ENCODE measurements at places on chromosomes 13 and 19.

- DNase-seq, result no peak
Observed at GRCh38 chr19:11092181-11092538, 2.9 kb downstream of the LDLR start.

- DNase-seq, result no peak
Observed at GRCh38 chr13:21256351-21256761, 79.9 kb downstream of the MRPL57 start.

DNA sequence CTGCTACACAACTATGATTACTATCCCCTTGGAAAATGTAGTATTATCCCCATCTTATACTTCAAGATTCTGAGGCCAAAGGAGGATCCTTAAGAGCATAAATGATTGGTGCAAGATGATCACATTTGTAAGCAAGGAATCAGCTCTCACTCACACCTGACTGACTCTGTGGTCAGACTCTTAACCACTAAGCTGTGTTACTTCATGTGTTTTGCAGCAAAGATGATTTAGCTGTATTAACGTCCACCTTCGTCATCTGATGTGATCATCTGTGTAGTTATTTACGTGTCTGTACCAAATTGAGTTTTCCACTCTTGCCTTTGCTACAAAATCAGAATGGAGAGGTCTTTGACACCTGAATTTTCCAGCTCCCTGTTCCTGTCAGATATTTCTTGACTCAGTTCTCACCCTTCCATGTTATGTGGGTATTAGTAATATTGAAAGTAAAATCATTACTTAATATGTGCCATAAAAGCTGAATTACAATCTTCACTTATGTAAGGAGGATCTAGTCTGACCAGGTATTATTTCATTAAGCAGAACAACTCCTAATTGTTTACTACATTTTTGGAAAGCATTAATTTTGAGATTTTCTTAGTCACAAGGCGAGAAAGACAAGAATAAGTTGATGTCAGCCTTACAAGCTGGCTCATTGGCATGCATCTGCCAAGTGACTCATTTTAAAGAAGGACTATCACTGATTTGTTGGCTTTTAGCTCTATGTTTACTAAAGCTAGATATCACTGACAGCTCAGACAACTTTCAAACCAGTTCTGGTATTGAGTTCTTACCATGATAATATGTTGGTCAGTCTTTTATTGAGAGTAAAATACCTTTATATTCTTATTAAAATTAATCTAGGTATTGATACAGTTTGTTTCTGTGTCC lies 1279.8 kb upstream of the PCDH9 start:
- no peak for DNase-seq

DNA sequence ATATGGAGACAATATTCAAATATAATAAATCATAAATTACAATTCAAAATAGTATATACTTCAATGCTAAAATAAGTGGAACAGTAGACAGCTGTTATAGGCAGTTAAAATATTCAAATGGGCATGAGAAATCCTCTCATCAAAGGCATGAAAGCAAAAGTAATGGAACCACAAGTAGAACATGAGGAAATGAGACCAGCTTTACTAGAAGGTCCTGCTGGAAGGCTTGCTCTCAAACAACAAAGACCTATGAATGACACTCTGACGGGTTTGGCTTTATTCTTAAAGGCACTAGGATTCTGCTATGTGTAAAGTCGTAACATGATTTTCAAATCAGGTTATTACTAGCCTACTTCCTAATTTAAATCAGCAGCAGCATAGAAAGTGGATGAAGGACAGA lies 148.1 kb downstream of the VWA8 start:
- no peak for DNase-seq

GRCh38 chr13:44244288-44244687 lies 129.3 kb upstream of the SERP2 start:
- DNase-seq, result no peak

GRCh38 chr13:91401920-91402319 lies 3.5 kb downstream of the GPC5 start:
- DNase-seq, result no peak

- DNase-seq, result no peak
Observed at GRCh38 chr13:25001476-25002206, 94.3 kb upstream of the PABPC3 start.

- no peak for DNase-seq
Observed at GRCh38 chr13:48629277-48629676, 24.5 kb upstream of the CYSLTR2 start.

DNA sequence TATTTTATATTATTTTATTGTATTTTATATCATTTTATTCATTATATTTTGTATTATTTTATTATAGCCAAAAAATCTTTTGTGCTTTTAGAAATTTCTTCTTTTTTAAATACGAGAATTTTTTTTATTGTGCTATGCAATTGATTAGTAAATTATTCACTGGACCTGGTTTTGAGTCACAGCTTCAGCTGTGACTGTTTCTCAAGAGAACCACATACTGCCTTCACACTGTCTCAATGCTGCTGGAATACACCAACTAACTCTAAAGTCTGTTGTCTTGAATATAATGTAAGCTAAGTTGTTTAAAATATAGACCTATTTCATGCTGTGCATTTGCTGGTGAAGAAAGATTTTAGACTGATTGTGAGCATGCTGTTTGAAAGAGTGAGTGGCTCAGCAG lies 423.6 kb downstream of the NDFIP2 start:
- no peak for DNase-seq

DNA sequence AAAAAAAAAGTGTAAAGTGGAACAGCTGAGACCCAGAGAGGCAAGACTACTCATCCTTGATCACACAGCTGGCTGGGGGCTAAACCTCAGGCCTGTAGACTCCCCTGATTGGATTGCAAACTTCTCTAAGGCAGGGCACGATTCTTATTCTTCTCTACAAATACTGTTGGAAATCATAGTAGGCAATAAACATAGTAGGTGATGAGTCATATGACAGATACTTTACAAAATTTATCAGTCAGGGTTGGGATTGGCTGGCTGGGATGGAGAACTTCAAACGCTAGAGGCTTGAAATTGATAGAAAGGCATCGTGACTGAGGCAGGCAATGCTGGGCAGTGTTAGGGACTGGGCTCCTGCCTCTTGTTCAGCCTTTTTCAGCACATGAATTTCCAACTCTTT lies 5.9 kb upstream of the MATK start:
- no peak for DNase-seq

DNA sequence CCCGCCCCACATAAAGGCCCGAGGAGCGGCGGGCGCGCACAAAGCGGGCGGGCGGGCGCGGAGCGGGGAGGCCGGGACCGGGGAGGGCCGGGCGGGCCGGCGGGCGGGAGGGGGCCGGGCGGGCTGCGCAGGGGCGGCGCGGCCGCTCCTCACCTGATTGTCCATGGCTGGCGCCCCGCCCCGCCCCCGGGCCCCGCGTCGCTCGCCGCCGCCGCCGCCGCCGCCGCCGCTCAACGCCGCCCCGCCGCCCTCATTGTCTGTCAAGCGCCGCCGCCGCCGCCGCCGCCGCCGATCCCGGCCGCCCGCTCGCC lies 200 bp downstream of the MLLT1 start:
- no peak for DNase-seq

DNA sequence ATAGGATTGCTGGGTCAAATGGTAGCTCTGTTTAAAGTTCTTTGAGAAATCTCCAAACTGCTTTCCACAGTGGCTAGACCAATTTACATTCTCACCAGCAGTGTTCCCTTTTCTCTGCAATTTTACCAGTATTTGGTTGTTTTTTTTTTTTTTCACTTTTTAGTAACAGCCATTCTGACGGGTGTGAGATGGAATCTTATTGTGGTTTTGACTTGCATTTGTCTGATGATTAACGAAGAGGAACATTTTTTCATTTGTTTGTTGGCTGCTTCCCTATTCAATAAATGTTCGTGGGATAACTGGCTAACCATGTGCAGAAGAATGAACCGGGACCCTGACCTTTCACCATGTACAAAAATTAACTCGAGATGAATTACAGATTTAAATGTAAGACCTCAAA lies 31.2 kb downstream of the CYP4F2 start:
- DNase-seq, result no peak

- DNase-seq, result no peak
Observed at GRCh38 chr13:50421473-50422130, 406.4 kb downstream of the KCNRG start.

GRCh38 chr13:106373989-106374572 lies 161.4 kb downstream of the EFNB2 start:
- peak; percentile 61 for DNase-seq

DNA sequence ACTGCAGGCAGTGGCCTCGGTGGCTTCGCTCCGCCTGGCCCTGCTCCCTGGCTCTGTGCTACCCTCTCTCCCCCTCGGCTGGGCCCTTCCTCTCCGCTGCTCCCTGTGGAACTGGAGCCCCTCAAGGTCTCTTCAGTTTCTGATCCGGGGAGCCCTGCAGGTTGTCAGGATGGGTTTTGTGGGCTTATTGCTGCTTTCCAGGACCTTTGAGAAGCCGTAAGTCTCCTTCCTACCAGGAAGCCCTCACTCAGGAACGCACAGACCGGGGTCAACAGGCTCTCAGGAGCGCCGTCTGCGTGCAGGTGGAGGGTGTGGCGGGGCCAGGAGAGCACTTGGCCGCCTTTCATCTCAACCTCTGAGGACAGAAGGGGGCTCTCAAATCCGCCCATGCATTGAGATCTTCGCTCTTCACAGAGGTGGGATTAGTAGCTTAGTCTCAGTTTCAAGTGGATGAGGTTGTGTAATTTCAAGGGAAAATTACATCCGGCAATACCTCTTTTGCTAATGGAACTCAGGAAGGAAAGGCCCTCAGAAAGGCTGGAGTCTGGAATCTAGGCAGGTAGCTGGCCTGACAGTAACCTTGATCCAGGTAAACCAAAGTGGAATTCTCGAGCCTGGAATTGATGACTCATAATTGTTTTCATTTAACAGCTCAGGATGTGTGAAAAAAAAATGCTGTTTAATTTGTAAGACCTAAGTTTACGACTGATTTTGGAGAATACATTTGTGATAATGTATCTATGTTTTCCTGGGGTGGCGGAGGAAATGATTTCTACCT lies 102.0 kb downstream of the ATP11A start:
- no peak for DNase-seq

DNA sequence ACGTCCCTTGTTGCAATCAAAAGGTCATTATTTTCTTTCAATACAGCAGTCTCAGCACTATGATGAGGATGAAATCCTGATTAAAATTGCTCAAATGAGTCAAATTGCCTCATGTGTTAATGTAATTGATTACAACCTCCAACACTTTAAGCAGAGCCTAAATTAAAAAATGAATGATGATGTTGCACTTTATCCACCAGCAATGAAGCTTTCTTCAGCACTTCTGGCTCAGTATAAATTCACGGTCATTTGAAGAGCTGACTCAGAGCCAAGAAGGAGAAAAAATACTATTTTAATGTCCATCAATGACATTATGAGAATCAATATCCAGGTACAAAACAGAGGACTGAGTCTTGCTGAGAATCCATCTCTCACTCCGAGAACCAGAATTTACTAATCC lies 792.6 kb upstream of the ATXN8OS start:
- DNase-seq, result no peak

DNA sequence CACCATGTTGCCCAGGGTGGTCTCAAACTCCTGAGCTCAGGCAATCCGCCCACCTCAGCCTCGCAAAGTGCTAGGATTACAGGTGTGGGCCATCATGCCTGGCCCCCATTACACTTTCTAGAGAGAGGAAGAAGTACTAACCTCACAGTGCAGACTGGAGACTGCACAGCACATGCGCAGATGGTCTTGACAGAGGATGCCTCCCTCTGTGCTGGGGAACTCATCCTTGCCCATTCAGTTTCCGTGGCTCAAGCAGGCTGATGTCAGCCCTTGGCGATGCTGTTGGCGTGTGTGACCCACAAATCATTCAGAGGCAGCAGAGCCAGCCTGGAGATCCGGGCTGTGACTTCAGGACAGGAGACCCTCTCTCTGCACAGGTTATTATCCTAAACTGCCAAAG lies 14.6 kb upstream of the FFAR2 start:
- no peak for DNase-seq

GRCh38 chr13:33259296-33259695 lies 26.3 kb downstream of the STARD13 start:
- no peak for DNase-seq

GRCh38 chr19:7632340-7633203 lies 947 bp downstream of the PCP2 start:
- no peak for DNase-seq

DNA sequence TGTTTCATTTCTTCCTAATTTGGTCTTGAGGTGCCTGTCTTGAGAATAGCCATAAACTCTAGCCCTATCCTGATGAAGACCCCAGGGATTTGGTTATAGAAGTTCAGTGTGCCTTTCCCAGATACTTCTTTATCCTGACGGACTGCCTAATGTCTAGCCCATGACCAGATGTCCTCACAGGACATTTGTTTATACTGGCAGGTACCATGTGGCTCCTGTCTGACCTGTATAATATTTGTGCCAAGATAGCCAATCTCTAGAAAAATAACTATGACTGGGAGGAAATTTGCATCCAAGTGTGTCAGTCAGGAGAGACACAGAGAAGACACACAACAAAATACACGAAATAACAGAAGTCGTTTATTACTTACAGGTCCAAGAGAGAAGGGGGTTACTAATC lies 69.2 kb upstream of the MIR17HG start:
- no peak for DNase-seq

DNA sequence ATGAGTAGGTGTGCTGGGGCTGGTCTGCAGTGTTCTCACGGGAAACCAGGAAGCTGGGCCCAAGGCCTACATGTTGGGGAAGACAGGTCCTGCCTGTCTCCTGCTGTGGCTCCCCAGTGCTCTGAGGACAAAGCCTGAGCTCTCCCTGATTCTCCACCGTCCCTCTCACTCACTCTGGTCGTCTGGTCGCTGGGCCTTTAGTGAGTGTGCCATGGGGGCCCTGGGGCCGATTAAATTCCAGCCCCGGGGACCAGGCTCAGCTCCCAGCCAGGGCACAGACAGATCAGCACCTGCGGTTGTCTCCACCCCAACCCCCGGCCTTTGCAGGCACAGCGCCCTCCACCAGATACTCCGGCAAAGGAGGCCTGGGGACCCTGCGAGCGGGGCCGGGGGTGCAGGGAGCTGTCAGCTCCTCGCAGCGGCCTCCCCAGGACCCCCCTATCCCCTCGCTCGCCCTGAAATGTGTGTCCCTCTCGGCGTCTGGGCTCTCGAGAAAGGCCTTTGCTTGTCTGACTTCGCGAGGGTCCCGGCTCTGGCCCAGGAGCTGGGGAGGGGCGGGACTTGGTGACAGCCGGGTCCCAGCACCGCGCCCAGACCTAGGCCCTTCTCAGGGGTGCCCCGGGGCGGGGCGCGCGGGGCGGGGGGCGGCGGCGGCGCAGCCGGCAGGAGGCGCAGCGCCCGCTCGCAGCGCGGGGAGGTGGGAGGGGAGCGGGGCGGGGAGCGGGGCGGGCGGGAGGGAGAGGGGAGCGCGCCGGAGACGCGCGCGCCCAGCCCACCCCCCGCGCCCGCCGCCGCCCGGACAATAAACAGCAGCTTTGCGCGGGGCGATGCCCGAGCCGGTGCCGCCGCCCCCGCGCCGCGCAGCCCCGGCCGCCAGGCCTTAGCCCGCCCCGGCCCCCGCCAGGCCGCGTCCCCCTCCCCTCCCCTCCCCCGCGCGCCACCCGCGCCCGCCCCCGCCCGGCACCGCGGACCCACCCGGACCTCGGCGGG lies at the start of gene PALM:
TSS of gene PALM (plus strand) at position 782 of the 990 bp plus-strand sequence. CDS start 212 bp downstream, outside the sequence.
- DNase-seq, result no peak

- no peak for DNase-seq
Observed at GRCh38 chr13:51727634-51728274, 76.2 kb downstream of the DHRS12 start.
